ENCODE measurements at places on chromosomes 16 and 17. TPM values are rescaled to one million over a fixed set of nuclear protein-coding genes. Genes with fewer than 3 reads are reported as not detected.

C16orf92 gene
- not detected for total RNA-seq

CCT6B gene
- total RNA-seq, result 0.51 TPM

TNRC6A gene
- total RNA-seq, result 17.8 TPM

DNAJA3 gene
- 62.9 TPM for total RNA-seq

PLLP gene
- total RNA-seq, result 3.3 TPM

SLC25A10 gene
- total RNA-seq, result 20.3 TPM

ZSWIM7 gene
- total RNA-seq, result 24.2 TPM

KCNAB3 gene
- total RNA-seq, result 0.79 TPM

KRT28 gene
- not detected for total RNA-seq

ABCC12 gene
- not detected for total RNA-seq

SCRN2 gene
- total RNA-seq, result 28.2 TPM

PRAC1 gene
- not detected for total RNA-seq

KRT27 gene
- not detected for total RNA-seq

TOM1L1 gene
- 83.7 TPM for total RNA-seq

TBC1D3E gene
- total RNA-seq, result 0.77 TPM

ANKRD40CL gene
- total RNA-seq, result not detected

SLC5A2 gene
- total RNA-seq, result not detected

TEX19 gene
- total RNA-seq, result not detected

CACNA1H gene
- total RNA-seq, result not detected

MT4 gene
- total RNA-seq, result not detected

RNF222 gene
- total RNA-seq, result under 0.01 TPM

SBK1 gene
- total RNA-seq, result under 0.01 TPM

UMOD gene
- total RNA-seq, result not detected

LRRC37A gene
- total RNA-seq, result 1.9 TPM

C17orf78 gene
- not detected for total RNA-seq

CACNG5 gene
- not detected for total RNA-seq

KRT20 gene
- total RNA-seq, result not detected

TBC1D3I gene
- total RNA-seq, result not detected

PERCC1 gene
- total RNA-seq, result not detected

SDF2 gene
- total RNA-seq, result 70.4 TPM

TBX4 gene
- not detected for total RNA-seq

C16orf74 gene
- total RNA-seq, result 157 TPM

TPPP3 gene
- total RNA-seq, result not detected

VMO1 gene
- not detected for total RNA-seq

POLR3E gene
- total RNA-seq, result 77.6 TPM

KRTAP4-1 gene
- total RNA-seq, result not detected

PITPNM3 gene
- total RNA-seq, result 42.9 TPM

USP22 gene
- total RNA-seq, result 150 TPM

BCL6B gene
- total RNA-seq, result not detected

GJC1 gene
- 0.53 TPM for total RNA-seq

PKD1 gene
- total RNA-seq, result 56.1 TPM

Measured in bronchial epithelial cell (primary cell).